ENCODE measurements at places on chromosomes 2 and 18.

DNA sequence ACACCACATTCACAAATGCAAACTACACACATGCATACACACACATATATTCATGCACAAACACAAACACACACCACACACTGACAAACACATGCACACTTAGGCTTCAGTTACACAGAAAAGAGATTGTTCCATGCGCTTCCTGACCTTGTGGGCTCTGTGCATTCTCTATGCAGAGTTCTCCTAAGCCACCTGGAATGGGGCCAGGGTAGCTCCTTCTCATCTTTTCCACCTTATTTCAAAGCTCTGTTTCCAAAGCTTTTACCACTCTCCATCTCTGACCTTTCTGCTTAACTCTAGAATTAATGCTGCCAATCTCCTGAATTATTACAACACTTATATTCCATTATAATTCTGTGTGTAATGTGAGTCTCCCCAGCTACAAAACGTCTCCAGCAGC lies 522.3 kb upstream of the MYT1L start:
- DNase-seq, result no peak

GRCh38 chr18:12239431-12239830 lies 14.7 kb upstream of the CIDEA start:
- no peak for DNase-seq

GRCh38 chr2:189629531-189630453 lies 31.5 kb upstream of the ASNSD1 start:
- no peak for DNase-seq

DNA sequence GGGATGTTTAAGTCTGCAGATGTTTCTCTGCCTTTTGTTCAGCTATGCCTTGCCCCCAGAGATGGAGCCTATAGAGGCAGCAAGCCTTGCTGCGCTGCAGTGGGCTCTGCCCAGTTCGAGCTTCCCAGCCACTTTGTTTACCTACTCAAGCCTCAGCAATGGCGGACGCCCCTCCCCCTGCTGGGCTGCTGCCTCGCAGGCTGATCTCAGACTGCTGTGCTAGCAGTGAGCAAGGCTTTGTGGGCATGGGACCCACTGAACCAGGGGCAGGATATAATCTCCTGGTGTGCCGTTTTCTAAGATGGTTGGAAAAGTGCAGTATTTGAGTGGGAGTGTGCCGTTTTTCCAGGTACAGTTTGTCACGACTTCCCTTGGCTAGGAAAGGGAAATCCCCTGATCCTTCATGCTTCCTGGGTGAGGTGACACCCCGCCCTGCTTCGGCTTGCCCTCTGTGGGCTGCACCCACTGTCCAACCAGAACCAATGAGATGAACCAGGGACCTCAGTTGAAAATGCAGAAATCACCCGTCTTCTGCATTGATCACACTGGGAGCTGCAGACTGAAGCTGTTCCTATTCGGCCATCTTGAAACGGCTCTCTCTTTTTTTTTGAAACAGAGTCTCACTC lies 27.6 kb upstream of the ADAM23 start:
- no peak for DNase-seq

DNA sequence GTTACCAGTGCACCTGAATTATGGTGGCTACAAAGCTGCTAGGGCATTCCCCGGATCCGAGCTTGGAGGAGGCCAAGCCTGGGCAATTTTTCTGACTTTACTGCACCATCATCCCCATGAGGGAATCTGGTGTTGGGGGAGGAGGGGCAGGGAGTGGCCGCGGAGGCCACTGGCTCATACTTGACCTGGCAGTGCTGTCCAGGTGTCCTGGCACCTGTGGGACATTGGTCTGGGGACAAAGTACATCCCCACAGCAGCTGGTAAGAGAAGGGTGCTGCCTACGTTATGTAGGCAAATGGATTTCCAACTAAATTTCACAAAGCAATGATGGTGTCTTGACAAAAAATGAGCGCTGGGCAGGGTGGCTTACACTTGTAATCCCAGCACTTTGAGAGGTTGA lies 48.3 kb downstream of the KLHL29 start:
- DNase-seq, result no peak

- DNase-seq, result no peak
Measured at GRCh38 chr18:10420561-10421352, 33.7 kb upstream of the APCDD1 start.

DNA sequence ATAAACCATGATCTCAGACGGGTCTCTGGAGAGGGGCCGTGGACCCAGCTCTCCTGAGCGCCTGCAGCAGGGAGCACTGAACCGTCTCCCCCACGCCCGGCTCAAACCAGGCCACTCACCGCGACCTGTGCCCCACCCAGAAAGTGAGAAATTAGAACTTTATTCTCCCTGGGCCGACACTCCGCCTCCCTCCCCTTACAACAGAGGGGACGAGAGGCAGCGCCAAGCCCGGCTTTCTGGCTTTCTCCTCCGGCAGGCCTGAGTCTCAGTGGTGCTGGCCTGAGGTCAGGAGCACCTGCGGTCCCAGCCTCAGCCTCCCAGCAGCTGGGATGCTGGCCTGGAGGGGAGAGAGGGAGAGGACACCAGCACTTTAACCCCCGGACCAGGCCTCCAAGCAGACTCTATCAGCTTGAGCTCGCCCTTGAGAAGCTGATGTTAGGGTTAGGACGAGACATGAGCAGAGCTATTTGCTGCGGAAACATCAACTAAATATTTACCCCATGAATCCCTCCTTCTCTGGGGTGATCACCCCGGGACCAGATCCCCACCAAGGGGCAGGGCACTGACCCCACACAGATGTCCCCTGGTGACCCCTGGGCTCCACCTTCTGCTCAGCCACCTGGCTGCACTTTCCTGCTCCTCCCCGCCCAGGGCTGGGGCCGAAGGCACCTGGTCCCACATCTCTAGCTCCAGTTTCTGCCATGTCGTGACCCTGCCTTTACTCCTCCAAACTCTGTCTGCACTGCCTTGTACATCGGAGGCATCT lies 856.3 kb upstream of the SALL3 start:
- DNase-seq, result no peak

DNA sequence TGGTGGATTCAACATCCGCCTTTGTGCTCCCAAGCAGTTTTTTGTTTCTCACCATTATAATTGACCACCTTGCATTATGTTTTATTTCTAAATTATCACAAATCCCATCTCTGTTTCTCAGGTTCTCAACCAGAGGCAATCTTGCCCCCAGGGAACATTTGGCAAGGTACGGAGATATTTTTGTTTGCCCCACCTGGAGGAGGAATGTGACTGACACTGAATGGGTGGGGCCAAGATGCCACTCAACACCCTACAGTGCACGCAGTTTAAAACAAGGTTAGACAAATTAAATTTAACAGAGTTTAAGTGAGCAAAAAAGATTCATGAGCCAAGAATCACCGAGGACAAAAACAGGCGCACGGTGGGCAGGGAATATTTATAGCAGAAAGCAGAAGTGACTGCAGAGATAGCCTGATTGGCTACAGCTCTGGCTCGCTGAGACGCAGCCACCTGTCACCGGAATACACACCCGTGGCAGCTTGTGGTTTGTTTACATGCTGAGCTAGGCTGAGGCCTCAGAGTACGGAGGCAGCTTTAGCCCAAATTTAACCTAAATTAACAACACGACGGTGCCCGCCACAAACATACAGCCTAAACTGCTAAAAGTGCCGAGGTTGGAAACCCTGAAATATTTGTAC lies 150.0 kb upstream of the ALKAL2 start:
- peak; percentile 45 for DNase-seq

DNA sequence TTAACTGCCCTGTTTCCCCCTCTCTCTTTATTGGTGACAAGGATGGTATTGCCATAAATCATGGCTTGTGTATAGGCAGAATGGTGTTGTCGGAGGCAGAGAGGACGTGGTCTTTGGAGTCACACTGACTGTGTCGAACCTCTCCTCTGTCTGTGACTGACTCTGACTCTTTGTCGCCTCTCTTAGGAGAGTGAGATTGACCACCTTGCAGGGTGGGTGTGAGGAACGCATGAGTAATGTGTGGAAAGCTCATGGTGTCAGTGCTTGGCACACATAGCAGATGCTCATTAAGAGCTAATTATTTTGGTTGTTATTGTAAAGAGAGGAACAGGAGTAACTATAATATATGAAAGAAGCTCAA lies 145.6 kb downstream of the TTC27 start:
- no peak for DNase-seq

DNA sequence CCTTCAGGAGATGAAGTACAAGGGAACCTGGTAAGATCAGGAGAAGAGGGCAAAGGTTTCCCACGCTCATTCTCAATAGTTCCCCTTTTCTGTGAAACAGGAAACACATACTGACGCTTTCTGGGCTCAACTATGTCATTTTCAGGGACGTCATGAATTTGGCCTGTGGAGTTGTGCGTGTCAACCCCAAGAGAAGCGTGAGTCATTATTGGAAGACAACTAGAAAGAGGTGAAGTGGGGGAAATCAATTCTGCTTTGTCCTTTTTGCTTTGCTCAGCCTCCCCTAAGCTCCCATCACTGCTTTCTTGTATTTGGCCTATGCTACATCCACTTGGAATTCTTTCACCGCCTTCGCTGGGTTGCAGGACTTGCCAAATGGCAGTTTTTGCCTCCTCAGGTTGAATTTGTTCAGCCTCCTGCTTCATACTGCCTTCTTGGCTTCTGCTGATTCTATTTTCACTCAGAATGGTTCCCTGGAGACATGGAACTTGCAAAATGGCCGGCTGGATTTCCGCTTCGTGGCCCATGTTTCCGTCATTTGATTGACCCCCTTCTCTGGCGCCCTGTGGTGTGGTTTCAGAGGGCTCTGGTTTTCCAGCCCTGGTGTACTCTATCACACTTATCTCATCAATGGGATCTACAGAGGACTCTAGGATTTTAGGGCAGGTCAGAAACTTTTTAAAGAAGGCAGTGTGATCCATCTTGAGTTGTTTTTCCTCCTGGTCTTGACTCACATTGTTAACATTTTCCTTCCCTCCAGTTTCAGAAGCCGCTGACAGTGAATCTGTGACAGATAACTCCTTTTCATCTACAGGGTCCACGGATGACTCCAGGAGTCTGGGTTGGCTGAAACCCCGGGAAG lies 93.3 kb downstream of the ALPK2 start:
- no peak for DNase-seq
